Activated gamma-delta T cell treated with anti-CD3 and anti-CD28 coated beads, Interleukin-2, amount 50 U/mL, for 16 hours (primary cell): ENCODE measurements at places on chromosomes 1 and 21.

GRCh38 chr1:246096356-246096755, 410.7 kb downstream of the SMYD3 start:
- no peak for DNase-seq

- DNase-seq = no peak
Measured at GRCh38 chr1:184567637-184568036, 180.8 kb downstream of the C1orf21 start.

GRCh38 chr1:179129702-179130473, 48.0 kb downstream of the TOR3A start:
- DNase-seq = no peak

DNA sequence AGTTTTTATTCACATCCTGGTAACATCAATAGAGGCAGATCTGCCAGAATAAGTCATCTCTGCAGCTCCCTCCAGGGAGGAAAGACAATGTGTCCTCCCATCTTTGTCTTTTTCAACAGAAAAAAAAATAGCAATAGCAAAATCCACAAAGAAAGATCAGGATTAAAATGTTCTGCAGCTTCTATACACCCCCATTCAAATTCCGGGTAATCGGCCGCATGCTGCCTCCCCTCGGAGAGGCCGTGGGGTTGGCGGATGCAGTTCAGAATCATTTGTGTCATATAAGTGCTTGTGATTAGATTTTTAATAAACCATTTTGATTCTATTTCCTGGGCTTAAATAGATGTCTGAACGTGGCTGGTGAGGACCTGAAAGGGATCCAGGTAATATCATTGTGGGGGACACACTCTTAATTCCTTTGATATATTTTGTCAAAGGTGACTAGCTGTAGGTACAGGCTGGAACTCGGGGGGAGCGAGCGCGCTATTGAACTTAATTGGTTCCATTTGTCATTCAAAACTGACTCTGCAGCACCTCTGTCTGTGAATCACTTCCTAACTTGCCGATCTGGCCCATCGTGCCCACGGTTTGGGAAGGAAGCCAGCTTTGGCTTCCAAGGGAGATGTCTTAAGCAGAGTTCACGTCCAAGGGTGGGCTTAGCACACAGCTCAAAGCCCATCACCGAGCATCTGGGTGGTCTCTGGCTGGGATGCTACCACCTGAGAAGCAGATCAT, 85.6 kb upstream of the ARHGEF16 start:
- no peak for DNase-seq

DNA sequence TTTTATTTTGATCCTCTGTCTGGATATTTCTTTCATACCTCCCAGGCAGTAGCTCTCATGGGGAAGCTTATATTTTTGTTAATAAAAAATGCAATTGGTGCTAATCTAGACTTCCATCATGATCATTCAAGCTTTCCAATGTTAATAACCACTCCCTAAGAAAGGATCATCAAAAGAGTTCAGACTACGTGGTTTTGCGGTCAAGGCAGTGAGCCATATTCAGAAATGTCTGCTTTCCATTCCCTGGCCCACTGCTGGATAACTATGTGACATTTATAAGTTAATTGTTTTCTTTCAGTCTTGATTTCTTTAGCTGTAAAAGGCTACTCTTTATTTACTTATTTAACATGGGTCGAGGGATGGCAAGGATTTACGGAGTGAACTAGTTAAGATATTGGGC, 414.6 kb downstream of the LMO4 start:
- no peak for DNase-seq

GRCh38 chr1:226082959-226083301, 20.4 kb downstream of the H3-3A start:
- DNase-seq = no peak

- DNase-seq = no peak
Measured at GRCh38 chr1:54332781-54333585, 73.2 kb downstream of the SSBP3 start.

DNA sequence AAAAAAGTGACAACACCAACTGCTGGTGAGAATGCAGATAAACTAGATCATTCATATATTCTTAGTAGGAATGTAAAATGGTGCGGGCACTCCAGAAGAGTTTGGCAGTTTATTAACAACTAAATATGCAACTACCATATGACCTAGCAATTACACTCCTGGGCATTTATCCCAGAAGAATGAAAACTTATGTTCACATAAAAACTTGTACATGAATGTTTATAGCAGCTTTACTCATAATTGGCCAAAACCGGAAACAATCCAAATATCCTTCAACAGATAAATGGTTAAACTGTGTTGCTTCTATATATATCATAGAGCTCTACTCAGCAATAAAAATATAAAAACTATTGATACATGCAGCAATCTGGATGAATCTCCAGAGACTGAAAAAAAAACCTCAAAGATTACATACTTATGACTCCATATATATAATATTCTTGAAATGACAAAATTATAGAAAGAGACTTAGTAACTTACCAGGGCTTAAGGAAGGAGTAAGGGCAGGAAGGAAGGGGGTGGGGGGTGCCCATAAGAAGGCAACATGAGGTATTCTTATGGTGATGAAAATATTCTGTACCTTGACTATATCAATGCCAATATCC, 99.9 kb downstream of the KCNH1 start:
- DNase-seq = no peak

DNA sequence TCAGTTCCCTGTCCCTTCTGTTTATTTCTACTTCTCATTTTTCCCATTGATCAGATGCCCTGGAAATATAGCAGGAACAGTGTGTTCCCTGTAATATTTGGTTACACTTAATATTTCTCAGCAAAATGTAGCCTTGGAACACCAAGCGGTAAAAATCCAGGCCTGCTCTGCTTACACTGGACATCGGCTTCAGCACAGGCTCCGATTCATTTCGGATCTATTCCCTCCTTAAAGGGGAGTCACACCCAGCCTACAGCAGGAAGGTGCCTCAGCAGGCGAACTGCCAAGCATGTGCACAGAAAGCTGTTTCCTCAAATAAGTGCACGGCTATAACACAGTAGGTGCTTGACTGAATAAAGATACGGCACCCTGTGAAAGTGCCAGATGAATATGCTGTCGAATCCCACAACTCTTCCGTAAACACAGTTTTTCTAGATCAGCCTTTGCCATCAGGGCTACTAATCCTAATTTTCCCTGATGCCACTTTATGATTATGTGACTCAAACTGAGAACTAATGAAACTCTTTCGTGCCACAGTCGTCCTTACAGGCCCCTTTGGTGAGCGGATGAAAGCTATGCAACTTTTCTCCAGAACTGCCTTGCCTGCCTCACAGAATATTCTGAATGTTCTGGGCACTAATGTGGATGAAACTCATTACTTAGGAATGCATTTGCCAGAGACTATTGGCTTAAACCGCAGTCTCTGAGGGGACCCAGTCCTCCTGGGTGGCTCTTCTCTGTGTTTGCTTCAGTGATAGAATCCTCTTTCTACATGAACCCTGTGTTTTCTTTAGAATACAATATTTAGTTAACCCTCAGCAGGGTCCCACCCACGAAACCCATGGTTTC, 275.5 kb upstream of the RUNX1 start:
- DNase-seq = no peak

GRCh38 chr1:207565546-207566468, 69.8 kb downstream of the CR1 start:
- DNase-seq = no peak

DNA sequence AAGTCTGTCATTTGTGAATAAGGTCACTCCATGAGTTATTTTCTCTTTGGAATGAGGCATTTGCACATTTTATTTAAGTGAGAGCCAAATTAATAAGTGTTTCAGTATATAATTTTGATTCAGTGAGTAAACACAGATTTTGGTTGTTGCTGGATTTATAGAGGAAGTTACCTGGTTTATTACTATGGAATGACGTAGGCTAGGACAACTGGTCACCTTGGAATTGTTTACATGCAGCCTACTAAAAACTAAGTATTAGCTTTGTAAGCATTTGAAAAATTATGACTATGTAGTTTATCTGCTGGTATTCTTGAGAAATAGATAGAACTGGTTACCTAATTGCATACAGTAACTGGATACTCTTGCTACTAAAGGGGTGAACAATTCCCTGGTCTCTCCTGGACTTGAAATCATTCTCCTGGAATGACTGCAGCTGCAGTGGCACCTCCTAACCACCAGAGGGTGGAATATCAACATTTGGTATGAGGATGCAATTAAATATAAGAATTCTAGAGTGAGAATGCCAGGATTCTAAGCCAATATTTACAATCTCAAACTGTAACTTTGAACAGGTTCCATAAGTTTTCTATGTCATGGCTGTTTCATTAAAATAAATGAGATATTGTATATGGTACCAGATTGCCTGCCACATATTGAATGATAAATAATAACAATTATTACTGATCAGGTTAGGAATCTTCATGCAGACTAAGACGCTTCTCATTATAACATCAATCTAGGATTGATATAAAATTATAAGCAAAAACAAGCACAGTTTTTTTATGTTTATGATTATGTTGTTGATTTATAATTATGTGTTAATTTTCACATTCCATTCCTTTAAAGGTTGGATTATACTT, 3.5 kb upstream of the KRTAP27-1 start:
- no peak for DNase-seq

DNA sequence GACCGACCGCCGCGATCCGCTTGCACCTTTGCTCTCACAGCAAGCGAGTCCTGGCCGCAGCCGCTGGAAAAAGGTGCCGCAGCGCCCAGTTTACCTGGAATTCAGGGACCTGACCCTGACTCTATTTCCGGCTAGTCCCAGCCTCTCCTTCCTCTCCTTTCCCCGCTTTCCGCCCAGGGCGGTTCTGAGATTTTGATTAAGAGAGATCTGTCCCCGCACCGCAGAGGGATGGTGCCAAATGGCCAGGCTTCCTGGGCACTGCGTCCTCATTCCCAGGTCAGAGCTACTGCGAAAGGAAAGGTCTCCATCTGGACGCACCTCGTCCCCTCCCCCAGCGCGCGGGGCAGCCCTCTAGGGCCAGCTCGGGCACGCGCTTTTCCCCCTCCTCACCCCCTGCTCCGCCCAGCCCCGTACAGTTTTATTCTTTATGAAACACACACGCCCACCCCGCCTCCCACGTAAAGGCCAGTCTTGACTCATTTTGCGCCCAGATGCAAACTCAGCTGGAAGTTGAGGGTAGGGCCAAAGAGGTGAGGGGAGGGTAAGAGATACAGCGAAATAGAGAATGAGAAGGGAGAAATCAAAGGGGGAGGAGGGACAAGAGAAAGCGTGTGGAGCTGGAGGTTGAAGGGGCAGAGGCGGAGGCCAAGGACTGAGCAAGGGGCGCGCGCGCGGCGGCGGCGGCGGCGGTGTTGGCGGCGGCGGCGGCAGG, 411.8 kb upstream of the ESRRG start:
- DNase-seq = no peak

GRCh38 chr1:32337855-32338636, 2.0 kb upstream of the MARCKSL1 start:
- no peak for DNase-seq

DNA sequence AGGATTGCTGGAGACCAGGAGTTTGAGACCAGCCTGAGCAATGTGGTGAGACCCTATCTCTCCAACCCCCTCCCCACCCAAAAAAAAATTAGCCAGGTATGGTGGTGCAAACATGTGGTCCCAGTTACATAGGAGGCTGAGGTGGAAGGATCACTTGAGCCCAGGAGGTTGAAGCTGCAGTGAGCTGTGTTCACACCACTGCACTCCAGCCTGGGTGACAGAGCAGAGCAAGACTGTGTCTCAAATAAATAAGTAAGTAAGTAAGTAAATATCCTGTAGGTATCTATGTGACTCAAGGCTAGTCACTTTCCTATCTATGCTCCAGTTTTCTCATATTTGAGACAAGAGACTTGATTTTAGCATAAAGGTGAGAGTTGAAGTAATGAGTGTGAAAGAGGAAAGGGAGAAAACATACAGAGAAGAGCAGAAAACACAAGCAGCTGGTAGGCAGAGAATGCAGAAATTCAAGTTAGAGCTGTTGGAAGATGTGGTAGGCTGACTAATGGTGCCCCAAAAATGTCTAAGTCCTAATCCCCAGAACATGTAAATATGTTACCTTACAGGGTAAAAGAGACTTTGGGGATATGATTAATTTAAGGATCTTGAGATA, 7.5 kb downstream of the PPP1R12B start:
- no peak for DNase-seq

DNA sequence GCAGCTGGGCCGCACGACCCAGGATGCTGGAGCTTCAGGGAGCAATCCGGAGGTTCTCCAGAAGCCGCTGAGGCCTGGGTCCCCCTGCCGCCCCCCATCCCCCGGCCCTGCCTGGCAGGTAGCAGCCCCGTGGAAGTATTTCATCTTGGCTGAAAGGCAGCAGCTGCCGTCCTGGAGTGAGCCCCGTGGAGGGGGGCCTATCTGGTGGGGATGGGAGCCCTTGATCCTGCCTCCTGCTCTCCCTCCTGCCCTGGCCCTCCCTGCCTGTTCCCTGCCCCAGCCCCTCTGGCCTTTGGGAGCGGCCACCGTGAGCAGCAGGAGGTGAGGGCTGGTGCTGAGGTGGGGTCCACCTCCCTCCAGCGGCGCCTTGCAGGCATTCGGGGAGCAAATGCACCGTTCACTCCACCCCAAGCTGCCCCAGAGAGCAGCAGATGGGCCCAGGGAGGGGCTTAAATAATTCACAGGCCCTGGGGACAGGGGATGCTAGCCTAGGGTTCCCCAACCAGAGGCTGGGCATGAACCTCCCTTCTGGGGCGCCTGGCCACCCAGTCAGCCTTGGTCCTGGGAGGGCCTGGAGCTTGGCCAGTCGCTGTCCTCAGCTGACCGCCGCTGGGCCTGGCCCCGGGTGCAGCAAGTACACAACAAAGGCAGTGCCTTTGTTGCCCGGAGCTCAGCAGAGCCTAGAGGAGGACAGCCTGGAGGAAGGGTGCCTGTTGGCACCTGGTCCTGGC, 23.7 kb upstream of the PLCH2 start:
- DNase-seq = no peak

GRCh38 chr1:203126866-203127665, 460 bp upstream of the ADORA1 start:
- DNase-seq = no peak

- DNase-seq = no peak
Measured at GRCh38 chr1:55718758-55719671, 503.9 kb upstream of the USP24 start.

GRCh38 chr1:42320708-42321107, 14.3 kb downstream of the FOXJ3 start:
- DNase-seq = no peak
